ENCODE measurements at places on chromosomes 6 and 20.

GRCh38 chr6:15987569-15987968, 141.3 kb upstream of the MYLIP start:
- DNase-seq: no peak

DNA sequence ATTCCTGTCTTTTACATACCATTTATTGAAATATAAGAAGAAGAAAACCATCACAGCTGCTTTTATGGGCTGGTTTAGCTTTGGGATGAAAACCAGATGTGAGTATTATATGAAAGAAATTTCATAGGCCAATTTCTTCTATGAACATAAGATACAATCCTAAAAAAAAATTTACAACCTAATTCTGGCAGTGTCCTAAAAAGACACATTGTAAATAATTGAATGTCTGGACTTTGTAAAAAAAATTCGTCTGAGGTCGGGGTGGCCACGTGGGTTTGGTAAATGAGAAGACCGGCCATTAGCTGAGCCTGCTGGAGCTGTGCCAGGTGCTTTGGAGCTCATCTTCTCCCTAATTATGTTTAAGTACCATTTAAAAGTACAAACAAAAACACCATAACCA, 26.8 kb downstream of the DACT2 start:
- DNase-seq: no peak

GRCh38 chr6:158124288-158124687, 43.8 kb downstream of the SERAC1 start:
- DNase-seq: no peak

DNA sequence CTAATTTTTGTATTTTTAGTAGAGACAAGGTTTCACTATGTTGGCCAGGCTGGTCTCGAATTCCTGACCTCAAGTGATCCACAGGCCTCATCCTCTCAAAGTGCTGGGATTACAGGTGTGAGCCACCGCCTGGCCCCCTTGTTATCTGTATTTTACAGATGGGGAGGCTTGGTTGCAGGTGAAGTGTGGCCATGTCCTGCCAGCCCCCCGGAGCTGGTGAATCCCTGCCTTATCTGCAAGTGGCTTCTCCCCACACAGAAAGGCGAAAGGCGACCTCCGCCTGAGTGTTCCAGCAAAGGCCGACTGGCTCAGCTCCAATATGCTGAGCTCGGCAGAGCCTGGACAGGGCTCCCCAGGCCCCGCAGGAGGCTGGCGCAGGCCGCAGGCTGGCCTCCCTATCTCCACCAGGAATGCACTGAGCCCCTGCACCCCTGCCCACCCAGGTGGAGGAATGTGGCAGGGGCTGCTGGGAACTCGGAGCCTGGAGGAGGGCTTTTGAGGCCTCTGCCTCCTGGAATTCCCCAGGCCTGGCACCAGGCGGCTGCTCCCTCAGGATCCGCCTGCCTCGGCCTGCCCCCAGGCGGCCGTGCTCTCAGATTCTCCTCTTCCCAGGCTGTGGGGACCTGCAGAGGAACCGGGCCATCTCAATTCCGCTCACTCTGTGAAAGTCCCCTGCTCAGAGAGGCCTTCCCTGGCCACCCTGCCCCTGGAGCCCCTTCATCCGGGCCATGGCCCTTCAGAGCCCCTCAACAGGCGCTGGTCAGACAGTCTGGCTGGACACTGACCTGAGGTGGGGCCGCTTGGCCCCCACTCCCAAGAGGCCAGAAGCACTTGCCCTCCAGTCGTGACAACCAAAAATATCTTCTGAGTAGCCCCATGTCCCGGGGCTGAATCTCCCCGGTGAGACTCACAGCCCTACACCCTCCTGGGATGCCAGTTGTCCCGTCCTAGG, 9.3 kb upstream of the LAMA5 start:
- DNase-seq: peak; percentile 96

DNA sequence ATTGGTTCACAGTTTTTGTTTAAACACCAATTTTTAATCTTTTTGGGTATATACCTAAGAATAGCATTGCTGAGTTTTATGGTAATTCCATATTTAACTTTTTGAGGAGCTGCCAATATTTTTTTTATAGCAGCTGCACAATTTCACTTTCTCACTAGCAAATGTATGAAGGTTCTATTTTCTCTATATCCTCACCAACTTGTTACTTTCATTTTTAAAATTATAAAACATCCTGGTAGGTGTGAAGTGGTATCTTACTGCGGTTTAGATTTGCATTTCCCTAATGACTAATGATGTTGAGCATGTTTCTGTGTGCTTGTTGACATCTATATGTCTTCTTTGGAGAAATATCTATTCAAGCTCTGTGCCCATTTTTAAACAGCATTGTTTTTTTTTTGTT, 452.1 kb downstream of the GRIK2 start:
- no peak for DNase-seq

- DNase-seq: peak; percentile 76
These were observed 67.8 kb downstream of the MMS22L start for GRCh38 chr6:97215157-97215769.

DNA sequence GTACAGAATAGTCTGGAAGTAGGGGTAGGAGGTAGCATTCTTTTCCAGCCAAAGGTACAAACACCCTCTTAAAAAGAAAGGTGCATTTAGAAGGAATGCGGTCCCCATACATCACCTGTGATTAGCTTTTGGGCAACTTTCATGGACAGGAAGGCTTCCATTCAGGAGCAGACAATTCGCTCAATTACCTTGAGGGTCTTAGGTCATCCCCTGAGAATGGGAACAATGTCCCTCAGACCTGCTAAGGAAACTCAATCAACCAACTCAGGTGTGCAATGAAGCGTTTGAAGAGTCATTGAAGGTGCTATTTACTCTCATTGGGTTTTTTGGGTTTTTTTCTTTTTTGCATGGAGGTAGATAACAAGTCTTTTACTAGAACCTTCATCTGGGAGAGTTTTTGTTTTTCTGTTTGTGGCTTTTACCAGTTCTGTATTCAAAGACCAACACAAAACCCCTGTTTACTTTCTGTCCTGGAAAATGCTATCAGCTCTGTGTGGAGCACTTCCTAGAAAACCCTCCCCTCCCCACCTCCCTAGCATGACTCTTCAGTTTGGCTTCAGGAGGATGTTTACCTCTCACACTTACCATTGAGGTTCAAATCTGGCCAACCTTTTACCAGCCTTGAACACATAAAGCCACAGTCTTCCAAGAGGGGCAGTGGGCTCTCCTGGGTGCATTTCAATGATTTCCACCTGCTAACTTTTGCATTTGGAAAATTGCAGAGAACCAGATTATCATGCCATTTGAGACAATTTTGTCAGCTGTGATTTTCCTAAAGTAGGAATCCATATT, 271.2 kb upstream of the PRDM1 start:
- no peak for DNase-seq

- DNase-seq: no peak
These were observed 69.2 kb downstream of the PRDM1 start for GRCh38 chr6:106155219-106155830.

DNA sequence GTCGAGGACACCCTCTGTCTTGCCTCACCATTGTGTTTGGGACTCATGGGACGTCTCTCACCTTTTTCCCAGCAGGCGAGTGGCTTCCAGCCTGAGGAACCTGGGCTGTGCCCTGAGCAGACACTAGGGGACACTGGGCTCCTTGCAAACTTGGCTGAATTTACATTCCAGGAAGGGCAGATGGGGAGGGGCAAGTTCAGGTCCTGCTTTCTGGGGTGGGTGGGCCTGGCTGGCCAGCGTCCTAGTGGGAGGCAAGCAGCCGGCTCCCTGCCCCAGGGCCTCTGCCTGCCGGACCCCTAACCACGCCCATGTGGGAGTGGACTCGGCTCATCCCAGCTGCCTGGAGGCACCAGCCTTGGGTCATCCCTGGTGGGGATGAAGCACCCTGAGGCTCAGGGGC, 48.2 kb upstream of the MLN start:
- DNase-seq: peak; percentile 60

- no peak for DNase-seq
These were observed 150.1 kb downstream of the DOK5 start for GRCh38 chr20:54625497-54625896.

DNA sequence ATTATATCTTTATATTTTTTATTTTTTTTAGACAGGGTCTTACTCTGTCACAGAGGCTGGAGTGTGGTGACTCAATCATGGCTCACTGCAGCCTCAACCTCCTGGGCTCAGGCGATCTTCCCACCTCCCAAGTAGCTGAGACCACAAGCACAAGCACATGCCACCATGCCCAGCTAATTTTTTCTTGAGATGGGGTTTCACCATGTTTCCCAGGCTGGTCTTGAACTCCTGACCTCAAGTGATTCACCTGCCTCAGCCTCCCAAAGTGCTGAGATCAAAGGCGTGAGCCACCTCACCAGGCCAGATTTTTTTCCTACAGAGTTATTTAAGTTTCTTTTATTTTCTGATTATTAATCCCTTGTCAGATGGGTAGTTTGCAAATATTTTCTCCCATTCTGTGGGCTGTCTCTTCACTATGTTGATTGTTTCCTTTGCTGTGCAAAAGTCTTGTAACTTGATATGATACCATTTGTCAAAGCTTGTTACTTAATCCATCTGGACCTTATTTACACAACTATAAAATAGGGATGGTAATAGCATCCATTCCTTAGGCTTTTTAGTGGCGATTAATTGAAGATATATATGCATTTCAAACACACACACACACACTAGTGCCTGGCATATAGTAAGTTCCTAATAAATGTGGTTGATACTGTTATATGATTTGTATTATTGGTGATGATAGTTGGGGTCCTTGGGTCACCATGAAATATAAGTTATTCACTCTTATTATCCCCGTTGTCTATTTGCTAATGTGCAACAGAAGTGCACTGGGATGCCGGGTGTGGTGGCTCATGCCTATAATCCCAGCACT, 187.1 kb downstream of the BCAS1 start:
- DNase-seq: no peak

- DNase-seq: no peak
These were observed 154.2 kb downstream of the LRFN2 start for GRCh38 chr6:40432982-40433381.

- no peak for DNase-seq
These were observed 286.0 kb downstream of the ADGB start for GRCh38 chr6:146884728-146885127.

DNA sequence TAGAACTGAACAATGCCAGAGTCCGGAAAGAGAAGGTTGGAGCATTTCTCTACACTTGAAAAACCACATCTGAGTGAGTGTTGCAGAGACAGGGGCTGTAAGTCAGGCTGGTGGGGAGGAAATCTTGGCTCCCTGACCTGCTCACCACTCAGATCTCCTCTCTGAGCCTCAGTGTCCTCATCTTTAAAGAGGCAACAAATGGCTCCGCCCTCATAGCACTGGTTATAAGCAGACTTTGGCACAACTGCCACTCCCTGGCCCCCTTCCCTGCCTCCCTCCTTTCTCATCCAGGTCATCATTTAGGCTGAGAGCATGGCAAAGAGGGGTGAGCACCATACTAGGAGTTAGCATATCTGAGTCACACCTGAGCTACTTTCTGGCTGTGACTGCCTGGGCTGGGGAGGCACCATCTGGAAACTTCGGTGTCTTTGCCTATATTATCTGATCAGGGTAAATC, 10.6 kb downstream of the SIRPG start:
- DNase-seq: no peak

- no peak for DNase-seq
These were observed 328.4 kb upstream of the CNR1 start for GRCh38 chr6:88494401-88495140.

GRCh38 chr6:32431142-32431541, 8.5 kb upstream of the HLA-DRA start:
- DNase-seq: no peak

DNA sequence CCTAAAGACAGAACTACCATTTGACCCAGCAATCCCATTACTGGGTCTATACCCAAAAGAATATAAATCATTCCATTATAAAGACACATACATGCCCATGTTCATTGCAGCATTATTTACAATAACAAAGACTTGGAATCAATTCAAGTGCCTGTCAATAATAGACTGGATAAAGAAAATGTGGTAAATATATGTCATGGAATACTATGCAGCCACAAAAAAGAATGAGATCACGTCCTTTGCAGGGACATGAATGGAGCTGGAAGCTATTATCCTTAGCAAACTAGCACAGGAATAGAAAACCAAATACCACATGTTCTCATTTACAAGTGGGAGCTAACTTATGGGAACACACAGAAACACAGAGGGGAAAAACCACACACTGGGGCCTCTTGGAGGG, 8.7 kb upstream of the DEFB128 start:
- no peak for DNase-seq

GRCh38 chr6:154815938-154816820, 83.0 kb downstream of the SCAF8 start:
- no peak for DNase-seq

GRCh38 chr6:166955865-166956443, 396 bp downstream of the RNASET2 start:
- DNase-seq: peak; percentile 87

DNA sequence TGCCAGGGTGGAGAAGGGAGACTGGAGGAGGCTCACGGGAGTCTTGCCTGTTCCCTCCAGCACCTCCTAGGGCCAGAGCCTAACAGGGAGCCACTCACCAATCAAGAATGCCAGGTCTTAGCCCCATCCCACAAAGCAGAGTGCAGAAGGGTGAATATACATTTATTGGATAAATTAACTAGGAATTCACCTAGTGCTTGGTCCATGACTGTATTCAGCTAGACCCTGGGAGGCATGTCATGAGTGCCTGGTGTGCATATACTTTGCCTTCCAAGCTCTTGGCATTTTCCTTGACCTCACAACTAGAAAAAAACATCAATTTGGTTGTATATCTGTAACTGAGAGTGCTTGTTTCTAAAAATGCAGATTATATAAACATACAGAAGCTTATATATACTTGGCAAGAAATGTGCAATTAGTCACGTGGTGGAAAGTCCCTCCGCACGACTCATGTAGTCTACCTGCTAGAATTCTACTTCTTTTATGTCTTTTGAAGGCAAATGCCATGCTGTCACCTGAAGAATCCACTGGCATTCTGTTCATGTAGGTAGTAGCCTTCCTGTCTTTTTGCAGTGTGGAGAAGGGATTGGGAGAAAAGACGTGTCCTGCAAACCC, 991.0 kb downstream of the KIF16B start:
- no peak for DNase-seq

- no peak for DNase-seq
These were observed 114.6 kb downstream of the DLL1 start for GRCh38 chr6:170176136-170176897.

- DNase-seq: no peak
These were observed 2.3 kb downstream of the DST start for GRCh38 chr6:56640374-56640773.

- no peak for DNase-seq
These were observed 136.0 kb downstream of the HFE start for GRCh38 chr6:26223228-26223627.

- peak; percentile 73 for DNase-seq
These were observed 285.8 kb upstream of the SUPT3H start for GRCh38 chr6:45663251-45664221.

- peak; percentile 4 for DNase-seq
These were observed 43.6 kb upstream of the FAM83B start for GRCh38 chr6:54802775-54803634.

DNA sequence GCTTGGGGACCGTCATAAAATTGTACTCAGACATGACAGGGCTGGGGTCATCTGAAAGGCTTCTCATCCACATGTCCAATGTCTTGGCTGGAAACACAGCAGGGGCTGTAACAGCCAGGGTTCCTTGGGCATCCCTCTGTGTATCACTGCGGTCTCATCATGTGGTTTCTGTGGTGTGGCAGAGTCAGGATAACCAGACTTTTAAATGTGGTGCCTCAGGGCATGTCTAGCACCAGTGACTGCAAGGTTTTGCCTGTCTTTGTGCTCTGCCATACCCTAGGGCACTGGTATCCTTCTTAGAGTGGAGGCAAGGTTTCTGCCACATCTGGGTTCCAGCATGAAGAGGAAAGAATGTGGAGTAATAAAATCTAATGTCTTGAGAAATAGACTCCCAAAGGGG, 124.2 kb downstream of the PLEKHG1 start:
- no peak for DNase-seq
